ENCODE measurements at places on chromosomes 3 and 15.

DNA sequence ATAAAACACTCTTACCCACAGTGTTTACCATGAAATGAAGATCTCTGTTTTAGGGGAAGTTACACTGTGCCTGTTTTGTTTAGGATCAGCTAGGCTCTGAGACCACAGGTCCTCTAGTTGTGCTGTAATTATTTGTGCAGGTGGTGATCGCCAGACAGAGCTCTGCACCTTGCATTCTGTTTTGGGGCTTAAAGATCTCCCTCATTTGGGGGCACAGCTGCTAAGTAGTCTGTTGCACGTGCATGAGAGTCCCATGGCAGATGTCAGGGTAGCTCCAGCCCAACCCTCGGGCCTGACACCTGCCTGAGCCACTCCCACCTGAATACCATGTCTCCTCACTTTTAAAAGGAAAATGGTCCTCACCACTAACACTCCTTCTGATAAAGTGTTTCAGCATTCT lies 12.4 kb downstream of the C3orf20 start:
- no peak for DNase-seq

DNA sequence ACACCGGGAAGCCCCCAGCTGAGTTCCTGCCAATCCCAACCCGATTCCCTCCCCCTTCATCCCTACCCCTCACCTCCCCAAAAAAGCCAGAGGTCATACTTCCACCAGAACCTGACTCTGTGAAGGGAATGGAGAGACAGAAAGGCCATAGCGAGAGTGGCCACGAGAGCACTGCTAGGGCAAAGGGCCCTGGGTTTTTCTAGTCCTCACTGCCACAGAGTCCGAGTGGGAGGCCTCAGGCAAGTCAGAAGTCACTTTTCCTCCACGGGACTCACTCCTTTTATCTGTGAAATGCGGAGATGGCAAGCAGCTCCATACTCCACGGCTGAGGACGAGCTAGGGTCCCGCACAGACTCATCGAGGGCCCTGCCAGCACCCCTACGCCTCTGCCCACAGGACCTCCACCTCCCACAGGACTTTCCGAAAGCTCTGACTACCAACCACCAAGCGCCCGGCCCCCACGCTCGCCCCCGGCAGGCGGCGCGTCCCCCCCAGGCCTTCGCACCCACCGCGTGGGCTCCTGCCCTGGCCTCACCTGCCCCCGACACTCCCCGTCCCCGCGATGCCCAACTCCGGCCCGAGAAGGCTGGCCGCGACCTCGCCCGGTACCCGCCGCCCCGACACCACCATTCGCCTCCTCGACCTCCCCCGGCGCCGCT lies 792 bp downstream of the ATP13A3 start:
- peak; percentile 81 for DNase-seq

- no peak for DNase-seq
These were observed 80.2 kb upstream of the FAM3D start for GRCh38 chr3:58746758-58747157.

DNA sequence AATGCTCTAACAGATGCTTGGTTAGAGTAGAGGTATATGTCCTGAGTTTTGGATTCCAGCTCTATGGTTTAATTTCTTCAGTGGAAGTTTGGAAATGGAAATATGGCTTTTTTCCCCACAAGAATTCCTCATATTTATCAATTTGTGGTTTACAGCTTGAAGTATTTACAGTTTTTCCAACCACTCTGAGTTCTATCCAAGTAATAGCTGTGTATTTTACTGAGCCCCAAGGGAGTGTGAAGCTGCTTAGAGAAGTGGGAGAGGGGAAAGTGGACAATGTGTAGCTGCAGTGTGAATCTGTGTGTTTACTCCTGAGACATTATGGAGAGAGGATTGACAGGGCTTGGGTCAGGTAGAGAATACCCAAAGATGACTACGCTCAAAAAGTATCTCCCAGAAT lies 54.5 kb downstream of the NEK11 start:
- no peak for DNase-seq

- no peak for DNase-seq
These were observed 1058.5 kb downstream of the ROBO2 start for GRCh38 chr3:78098367-78098766.

GRCh38 chr15:44698641-44699040 lies 12.5 kb downstream of the PATL2 start:
- DNase-seq: no peak

DNA sequence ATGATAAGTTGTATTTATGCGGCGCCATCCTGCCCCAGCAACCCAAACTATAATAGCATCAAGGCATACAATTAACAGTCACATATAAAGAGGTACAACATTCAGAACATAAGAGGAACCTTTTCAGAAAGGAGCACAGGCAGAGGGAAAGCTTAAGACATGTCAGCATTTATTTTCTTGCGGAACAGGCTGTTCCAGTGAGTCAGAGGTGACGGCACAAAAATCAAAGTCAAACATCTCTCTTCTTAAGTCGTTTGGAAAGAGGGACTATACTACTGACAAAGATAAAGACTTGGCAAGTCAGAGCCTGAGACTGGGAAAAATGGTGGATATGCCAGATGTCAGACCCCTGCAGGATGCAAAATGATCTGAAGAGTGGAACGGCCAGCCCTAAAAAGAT lies 128.4 kb downstream of the CTNNB1 start:
- no peak for DNase-seq

DNA sequence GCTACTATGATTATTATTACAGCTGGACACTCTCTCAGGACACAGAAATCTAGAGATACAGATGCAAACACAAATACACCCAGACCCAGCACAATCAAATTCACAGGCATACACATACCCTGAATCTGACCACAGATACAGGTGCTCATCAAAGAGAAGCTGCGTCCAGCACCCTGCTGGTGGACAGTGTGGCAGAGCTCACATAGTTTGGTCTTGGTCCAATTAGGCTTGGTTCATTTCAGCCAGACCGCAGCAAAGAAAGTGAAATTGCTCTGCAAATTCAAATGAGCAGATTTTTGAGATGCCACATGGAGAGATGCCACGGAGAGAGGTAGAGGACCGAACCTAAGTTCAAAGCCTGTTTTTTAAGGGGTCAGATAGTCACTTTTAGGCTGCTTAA lies 55.6 kb downstream of the ANAPC13 start:
- no peak for DNase-seq

DNA sequence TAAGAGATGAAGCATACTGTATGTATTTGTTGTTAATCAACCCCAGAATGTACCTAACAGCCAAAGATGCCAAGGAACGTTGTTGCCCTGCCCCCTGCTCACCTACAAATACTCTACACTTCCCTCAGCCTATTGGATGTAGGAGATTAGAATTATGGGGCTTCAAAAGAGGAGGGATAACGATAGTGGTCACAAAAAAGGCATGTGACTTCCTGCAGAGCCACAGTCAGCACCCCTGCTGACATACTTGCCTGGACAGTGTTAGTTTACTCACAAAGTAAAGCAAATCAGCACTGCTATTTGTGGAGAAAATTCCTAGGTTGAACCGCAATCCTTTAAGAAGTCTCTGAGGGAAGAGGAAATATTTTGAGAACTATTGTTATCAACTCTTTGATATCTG lies 37.9 kb downstream of the PARP15 start:
- no peak for DNase-seq

GRCh38 chr15:41513506-41514227 lies at the start of gene LTK:
Gene LTK (minus strand): TSS chr15:41513827. CDS start chr15:41513709, 118 bp downstream.
- DNase-seq: no peak

DNA sequence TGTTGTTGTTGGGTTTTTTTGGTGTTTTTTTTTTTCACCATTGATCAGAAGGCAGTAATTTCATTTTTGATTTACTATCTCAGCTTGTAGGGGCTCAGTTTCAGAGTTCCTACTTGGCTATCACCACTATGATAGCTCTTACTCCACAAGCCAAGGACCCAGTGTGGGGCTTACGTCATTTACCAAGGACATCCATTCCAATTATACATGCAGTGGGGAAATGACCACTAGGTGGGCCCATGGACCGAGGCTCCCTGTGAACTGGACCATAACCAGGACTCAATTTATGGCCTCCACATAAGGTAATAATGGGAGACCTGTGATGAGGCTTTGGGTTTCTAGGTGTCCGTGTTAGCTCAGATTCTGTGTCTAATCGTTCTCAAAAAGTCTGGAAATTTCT lies 67.5 kb upstream of the CACNA1D start:
- no peak for DNase-seq

GRCh38 chr15:40787344-40787841 lies 17.6 kb downstream of the C15orf62 start:
- DNase-seq: peak; percentile 81

DNA sequence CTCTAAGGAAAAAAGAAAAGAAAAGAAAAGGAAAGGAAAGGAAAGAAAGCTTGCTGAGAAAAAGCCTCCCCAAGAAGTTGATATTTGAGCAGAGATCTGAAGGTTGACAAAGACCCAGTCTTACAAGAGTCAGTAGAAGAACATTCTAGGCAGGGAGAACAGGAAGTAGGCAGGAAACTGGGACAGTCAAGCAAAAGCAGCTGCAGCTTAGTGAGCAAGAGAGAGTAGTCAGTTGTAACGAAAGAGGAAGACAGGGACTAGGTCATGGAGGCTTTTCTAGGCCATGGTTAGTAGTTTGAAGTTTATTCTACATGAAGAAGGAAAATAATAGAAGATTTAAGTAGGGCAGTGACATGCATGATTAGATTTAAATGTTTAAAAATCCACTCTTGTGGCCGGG lies 31.8 kb upstream of the KLHL6 start:
- DNase-seq: no peak

DNA sequence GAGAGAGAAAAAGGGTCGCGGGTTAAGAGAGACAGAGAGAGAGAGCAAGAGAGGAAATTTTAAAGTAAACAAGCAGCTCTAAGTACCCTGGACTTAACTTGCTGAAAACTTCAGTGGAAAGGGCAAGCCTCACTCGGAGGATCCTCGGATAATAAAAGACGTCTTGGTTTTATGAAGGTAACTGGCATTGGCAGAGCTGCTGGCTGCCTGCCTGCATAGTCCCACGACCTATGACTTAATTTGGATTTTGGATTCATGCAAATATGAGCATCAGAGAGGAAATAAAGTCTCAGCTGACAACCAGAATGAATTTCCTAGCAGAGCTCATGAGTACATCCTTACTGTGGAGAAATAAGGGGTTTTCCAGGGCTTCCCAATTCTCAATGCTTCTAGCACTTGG lies 95.1 kb upstream of the PDZRN3 start:
- DNase-seq: no peak

Data from stimulated activated CD4-positive, alpha-beta T cell treated with anti-CD3 and anti-CD28 coated beads, Interleukin-4, amount 100 ng/mL, for 4 hours (primary cell).